ENCODE measurements at places on chromosomes 7 and 10. TPM values are rescaled to one million over a fixed set of nuclear protein-coding genes. Genes with fewer than 3 reads are reported as not detected.
A peak's percentile ranks its signal among the peaks of the same experiment; 100 is the strongest.

Gene ZNF273
- 2.7 TPM for total RNA-seq

DNA sequence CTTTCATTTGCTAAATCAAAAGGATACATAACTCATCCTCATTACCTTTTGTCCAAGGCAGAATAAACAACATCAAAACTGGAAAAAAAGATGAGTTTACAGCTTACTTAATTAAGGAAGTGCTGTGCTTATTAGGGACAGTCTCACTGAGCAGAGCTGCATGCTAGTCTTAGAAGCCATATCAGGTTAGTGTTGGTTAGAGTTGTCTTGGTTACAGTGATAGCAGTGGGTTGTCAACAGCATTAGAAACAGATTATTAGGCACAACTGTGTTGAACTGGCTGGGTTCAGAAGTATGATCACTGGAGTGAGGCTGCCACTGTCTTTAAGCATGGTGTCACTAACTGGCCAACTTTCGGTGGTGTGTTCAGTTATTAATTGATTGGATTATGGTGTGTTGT, 503.9 kb upstream of the IGFBP3 start:
- no peak for DNase-seq

DNA sequence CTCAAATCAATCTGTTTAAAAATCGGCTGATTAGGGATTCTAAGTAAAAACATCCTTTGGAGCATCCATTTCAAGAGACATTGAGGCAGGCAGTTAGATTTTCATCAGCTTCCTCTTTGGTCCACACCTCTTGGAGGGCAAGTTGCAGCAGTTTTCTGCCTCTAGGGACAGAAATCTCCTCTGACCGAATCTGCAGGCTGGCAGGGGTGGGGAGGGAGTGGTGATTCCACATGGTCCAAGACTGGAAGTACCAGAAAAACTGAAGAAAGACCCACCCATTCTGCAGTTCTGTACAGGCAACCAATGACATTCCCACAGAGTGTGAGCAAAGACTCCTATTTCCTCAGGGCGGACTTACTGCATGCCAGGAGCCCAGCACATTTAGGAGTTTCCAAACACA, 29.0 kb downstream of the FGFBP3 start:
- DNase-seq: no peak

- DNase-seq: no peak
Observed at GRCh38 chr7:157745721-157746709, 409.2 kb downstream of the DNAJB6 start.

DNA sequence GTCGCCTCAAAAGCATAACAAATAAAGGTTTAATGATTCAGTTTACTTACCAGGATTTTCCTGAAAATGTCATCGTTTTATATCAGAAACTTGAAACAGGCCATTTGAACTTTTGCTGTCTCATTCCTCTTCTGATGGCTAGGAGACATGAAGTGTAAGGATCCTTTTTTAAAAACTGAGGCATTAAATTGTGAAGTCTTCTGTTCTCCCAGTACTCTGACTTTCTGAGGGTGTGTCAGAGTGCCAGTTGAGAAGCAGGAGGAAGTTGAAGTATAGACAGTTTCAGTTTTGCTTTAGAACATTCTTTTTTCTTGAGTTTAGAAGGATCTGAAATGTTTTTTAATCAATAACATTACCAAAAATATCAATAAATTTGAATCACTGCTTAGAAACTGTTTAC, at the start of gene SAMD9L:
TSS of gene SAMD9L (minus strand) at position 242 of the 400 bp plus-strand sequence. CDS start 12,414 bp downstream, outside the sequence.
- DNase-seq: no peak

GRCh38 chr10:46175831-46176230, 111.0 kb upstream of the ANTXRL start:
- DNase-seq: no peak

DNA sequence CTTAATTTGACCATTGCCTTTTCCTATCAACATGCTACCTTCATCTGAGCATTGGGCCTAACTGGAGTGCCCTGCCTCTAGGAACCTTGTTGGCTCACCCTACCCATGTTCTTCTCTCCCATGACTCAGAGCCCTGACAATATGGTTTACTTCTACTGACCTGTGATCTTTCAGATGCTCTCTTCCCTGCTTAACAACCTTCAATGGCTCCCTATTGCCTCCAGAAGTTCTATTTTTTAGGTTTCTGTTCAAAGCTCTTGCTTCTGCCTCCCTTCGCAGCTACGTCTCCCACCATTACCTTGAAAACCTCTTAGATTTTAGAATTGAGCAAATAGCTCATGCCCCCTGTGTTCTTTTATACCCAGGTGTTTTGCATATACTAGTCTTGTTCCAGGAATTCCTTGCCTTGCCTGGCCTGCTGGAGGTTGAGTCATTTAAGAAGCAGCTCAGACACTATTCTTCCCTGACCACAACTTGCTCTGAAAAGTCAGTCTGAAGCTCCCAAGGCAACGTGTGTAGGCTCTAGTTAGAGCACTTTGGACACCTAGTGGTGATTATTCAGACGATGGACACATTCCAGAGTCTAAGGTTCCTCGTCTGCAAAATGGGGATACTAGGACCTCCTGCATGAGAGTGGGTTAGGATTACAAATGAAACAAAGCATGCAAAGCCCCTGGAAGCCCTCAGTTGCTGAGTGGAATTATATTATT, 64.4 kb upstream of the EMX2 start:
- DNase-seq: no peak

GRCh38 chr7:77982926-77983550, 184.5 kb downstream of the PHTF2 start:
- DNase-seq: no peak

GRCh38 chr10:35903021-35903420, 260.9 kb upstream of the FZD8 start:
- DNase-seq: no peak

GRCh38 chr7:149285603-149286002, 23.6 kb downstream of the ZNF783 start:
- DNase-seq: peak; percentile 57
